Activated T-cell treated with anti-CD3 and anti-CD28 coated beads for 1 hour (primary cell): ENCODE measurements at places on chromosomes 6 and 20.

- no peak for DNase-seq
These were observed 86.3 kb downstream of the SLC22A23 start for GRCh38 chr6:3370361-3371221.

GRCh38 chr6:155498370-155498769, 42.7 kb upstream of the NOX3 start:
- no peak for DNase-seq

DNA sequence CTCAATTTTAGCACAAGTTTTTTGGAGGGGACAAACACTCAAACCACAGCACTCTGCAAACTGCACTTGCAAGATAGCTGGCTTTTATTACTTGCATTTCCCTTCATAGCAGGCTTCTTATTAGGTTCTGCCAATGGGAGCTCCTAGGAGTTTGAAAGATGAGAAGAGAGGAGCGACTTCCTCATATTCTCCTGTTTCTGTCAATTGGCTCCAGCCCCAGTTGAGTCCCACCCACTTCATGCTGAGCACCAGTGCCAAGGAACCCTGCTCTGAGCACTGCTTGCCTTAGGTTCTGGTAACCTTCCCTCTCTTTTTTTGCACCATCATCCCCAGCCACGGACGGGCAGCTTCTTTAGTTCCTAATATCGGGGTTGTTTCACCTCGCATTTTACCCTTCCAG, 67.9 kb downstream of the PSMB1 start:
- no peak for DNase-seq

DNA sequence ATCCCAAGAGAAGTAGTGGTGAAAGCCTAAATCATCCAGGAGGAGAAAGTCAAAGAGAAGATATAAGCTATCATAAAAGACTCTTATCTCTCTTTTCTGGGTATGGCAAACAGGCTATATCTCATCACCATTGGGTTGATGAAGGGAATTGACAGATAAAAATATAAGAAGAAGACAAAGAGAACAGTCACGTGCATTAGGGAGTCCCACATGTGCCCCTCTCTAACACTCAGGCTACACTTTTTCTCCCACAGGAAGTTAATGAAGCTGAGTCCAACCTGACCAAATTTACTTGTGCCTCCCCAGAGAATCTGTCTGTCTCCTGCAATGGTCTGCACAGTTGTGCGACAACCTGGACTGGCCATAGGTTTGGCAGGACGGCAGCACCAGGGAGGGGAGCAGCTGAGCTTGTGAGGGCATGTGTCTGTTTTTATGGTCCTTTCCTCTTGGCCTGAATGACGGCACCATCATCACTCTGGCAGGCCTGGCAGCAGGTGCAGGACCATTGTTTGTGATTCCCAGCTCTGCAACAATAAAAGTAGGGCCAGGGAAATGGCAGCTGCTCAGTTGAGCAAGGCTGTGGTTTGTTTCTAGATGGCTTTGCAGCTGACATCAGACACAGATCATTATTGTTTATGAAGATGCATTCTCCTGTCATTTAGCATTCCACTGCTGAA, 144.5 kb upstream of the MCHR2 start:
- no peak for DNase-seq

DNA sequence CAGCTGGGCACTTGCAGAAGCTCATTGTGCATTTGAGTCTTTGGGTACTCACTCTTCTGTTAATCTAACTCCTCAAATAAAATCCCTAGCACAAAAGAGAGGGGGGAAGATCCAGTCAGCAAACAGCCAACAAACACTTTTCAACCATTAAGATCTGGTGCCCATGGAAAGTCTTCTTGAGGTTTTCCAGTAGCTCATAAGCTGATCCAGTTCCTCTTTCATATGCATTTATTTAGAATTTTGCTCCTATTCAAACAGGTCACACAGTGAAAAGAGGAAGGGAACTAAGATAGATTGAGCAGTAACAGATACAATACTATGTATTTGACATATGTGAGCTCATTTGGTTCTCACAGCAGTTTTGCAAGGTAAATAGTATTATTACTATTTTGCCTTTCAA, 38.6 kb downstream of the HLA-DPB1 start:
- DNase-seq = no peak
